ENCODE measurements at places on chromosomes 3 and 15.
A peak's percentile ranks its signal among the peaks of the same experiment; 100 is the strongest.

- no peak for DNase-seq
Observed at GRCh38 chr3:130377960-130378676, 32.6 kb downstream of the COL6A5 start.

DNA sequence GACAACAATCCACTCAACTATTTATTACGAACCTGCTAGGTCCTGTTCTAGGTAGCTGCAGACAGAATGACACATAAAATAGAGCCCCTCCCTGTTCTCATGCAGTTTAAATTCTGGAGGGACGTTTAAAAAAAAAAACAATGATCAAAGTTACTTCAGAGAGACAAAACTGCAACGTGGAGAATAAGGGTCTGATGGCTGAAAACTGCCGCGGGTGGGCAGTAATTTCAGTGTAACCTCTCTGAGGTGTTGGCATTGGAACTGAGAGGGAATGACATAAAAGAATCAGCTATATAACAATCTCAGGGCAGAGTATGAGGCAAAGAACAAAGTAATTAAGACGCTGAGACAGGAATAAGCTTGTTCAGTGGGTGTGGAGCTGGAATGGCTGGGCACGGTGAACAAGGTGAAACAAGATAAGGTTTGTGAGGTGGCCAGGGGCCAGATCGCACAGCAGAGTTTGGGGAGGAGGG lies 19.5 kb downstream of the TBL1XR1 start:
- DNase-seq, result no peak

DNA sequence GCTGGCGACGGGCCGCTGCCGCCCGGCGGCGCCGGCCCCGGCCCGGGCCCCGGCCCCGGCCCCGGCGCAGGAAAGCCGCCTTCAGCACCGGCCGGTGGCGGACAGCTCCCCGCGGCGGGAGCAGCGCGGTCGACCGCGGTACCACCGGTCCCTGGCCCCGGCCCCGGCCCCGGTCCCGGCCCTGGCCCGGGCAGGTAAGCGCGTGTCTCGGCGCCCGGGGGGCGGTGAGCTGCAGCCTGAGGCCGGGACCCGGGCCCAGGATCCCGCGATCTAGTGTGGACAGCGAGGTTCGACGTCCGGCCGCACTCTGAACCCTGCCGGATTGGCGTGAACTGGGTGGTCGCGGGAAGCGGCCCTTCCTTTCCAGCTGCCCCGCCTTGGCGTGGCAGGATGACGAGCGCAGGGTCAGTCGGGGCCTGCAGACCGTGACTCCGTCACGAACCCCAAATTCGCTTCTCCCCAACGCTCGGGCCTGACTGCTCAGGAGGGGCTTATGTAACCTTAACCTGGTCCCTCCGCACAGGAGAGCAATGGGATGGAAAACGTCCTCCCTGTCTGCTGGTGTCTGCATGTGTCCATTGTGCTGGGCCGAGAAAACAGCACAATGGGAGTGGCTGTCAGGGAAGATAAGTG lies 472 bp downstream of the BSN start:
- peak; percentile 36 for DNase-seq

- peak; percentile 69 for DNase-seq
Observed at GRCh38 chr3:139319428-139320402, 24.1 kb upstream of the MRPS22 start.

- no peak for DNase-seq
Observed at GRCh38 chr3:42529468-42529867, 27.0 kb downstream of the VIPR1 start.

All from NCI-H82 (cell line).